ENCODE measurements at places on chromosomes 11 and 22. TPM values are rescaled to one million over a fixed set of nuclear protein-coding genes. Genes with fewer than 3 reads are reported as not detected.

- no peaks in the 10 kb centered on the region for H3K36me3 ChIP-seq
- no peak overlapping the region for H3K4me3 ChIP-seq
- H3K27me3 ChIP-seq = no peaks in the 10 kb centered on the region
- no peak for DNase-seq
- H3K4me1 ChIP-seq = no peaks in the 10 kb centered on the region
- no peak overlapping the region for H3K27ac ChIP-seq
Measured at GRCh38 chr22:32380991-32381390, 23.3 kb downstream of the RFPL3 start.

GRCh38 chr11:16408619-16409018 is 52.3 kb upstream of the SOX6 start:
- H3K36me3 ChIP-seq = no peaks in the 10 kb centered on the region
- H3K27ac ChIP-seq = no peak overlapping the region
- no peak overlapping the region for H3K4me3 ChIP-seq
- no peaks in the 10 kb centered on the region for H3K27me3 ChIP-seq
- DNase-seq = no peak
- peaks cover 12% of the 10 kb centered on the region for H3K4me1 ChIP-seq

DNA sequence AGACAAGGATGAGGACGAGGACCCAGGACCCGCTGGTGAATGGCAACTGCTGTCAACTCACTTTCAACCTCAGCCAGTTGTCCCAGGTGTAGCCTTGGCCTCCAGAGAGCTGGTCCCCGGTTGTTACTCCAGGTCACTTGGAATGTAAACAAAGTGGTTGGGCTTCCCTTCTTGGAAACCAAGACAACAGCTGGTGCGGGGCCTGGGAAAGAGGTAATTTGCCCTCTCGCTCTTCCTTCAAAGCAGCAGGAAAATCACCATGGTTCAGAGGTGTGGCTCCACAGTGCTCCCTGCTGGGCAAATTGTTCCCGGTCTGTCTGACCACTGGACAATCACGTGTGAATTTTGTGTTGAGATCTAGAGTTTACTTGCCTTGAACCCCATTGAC is 15.0 kb downstream of the SLC1A2 start:
- no peaks in the 10 kb centered on the region for H3K4me1 ChIP-seq
- no peak overlapping the region for H3K4me3 ChIP-seq
- no peaks in the 10 kb centered on the region for H3K27me3 ChIP-seq
- H3K27ac ChIP-seq = no peak overlapping the region
- no peaks in the 10 kb centered on the region for H3K36me3 ChIP-seq
- no peak for DNase-seq

DNA sequence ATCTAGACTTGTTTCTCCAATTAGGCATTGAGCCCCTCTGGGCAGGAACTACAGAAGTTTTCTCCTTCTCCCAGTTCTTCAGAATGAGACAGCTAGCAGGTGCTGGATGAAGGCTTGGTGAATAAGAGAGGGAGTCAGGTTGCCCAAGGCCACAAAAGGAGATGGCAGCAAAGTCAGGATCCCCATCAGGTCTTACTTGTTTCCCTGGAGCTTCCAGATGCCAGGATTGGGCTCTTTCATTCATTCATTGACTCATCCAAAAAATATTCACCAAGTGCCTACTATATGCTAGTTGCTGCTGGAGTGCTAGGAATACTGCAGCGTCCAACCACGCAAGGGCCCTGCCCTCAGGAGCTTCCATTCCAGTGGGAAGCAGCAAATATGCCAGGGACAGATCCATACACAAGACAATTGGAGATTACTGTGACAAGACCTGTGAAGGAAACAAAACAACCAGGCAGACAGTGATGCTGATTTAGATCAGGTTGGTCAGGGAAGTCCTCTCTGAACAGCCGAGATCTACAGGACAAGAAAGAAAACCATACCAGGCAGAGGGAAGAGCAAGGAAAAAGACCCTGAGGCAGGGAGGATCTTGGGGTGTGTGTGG is 24.6 kb upstream of the LMO1 start:
- no peaks in the 10 kb centered on the region for H3K36me3 ChIP-seq
- H3K27me3 ChIP-seq = no peaks in the 10 kb centered on the region
- no peak overlapping the region for H3K27ac ChIP-seq

DNA sequence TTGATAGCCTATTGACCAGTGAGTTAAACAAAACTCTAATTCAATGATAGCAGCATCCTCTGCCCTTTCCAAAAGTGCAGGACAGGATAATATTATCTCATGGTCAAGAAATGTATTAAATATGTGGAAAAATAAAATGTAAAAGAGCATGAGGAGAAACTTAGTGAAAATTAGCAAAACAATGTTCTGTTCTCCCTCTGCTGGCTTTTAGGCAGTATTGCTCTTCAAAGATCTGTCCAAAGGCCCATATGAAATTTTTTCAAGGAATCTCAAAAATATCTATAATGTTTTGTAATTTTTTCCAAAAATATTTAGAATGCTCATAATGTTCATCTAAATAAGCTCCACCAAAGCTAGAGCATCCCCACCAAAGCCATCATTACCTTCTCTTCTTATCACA is 8.3 kb upstream of the ARL14EP start:
- no peak overlapping the region for H3K27ac ChIP-seq
- H3K36me3 ChIP-seq = no peaks in the 10 kb centered on the region
- H3K4me3 ChIP-seq = no peak overlapping the region
- no peaks in the 10 kb centered on the region for H3K4me1 ChIP-seq
- H3K27me3 ChIP-seq = no peaks in the 10 kb centered on the region
- no peak for DNase-seq

DNA sequence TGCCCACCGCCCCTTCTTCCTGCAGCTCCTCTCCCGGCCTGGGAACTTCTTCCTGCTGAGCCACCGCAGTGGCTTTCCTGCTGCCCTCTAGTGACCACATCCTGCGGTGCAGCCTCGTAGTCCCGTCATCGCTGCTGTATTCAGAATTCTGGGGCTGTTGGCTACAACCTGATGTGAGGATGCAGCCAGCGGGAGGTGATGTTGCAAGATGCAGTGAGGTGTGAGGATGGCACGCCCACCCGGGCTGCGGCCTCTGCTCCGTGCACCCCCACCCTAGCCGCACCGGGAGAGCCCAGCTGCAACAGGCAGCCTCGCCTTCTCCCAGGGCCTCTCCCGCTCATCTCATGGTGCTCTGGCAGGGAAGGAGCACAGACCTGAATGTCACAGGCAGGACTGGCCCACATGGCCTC is 10.1 kb downstream of the CHST1 start:
- no peak overlapping the region for H3K27ac ChIP-seq
- peaks cover 5% of the 10 kb centered on the region for H3K27me3 ChIP-seq
- no peaks in the 10 kb centered on the region for H3K36me3 ChIP-seq
- DNase-seq = peak; percentile 63
- H3K4me3 ChIP-seq = no peak overlapping the region
- H3K4me1 ChIP-seq = peaks cover 17% of the 10 kb centered on the region

- H3K4me3 ChIP-seq = no peak overlapping the region
- no peak overlapping the region for H3K27ac ChIP-seq
- no peaks in the 10 kb centered on the region for H3K36me3 ChIP-seq
- no peaks in the 10 kb centered on the region for H3K4me1 ChIP-seq
Measured at GRCh38 chr11:84899134-84899533, 728.0 kb downstream of the DLG2 start.

DNA sequence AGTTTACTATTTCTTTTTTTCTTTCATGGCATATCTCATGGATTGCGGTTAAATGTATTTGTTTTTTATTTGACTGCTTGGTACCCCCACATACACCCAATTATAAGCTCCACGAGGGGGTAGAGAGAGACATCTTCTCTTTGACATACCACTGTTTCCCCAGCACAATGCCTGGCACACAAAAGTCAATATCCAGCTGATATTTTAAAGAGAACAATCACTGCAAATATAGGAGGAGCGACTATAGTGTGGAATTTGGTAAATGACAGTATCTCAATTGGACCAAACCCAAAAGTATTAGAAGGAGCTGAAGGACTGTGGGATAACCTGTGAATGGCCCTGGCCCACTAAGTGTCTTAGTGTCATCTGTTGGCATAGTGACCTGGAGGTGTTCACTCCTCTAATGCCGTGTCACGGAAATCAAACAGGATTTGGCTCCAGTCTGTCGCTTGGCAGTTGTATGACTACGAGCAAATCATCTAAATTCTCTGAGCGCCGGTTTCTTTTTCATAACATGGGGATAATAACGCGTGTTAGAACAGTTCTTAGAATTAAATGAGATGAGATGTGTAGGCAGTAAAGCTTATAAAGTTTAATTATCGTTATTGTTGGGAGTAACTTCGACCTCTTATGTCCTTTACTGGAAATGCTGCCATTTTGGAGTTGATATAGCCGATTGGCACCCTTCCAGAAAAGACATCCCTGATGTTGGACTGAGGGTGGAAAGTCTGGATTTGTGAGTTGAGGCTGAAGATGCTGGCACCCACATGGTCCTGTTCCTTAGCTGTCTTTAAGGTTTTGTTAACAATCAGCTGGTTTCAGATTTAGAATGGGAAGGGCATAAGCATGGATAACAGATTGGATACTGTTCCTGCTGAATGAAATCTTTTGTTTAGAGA is 144.5 kb downstream of the DBX1 start:
- H3K4me3 ChIP-seq = no peak overlapping the region
- H3K36me3 ChIP-seq = no peaks in the 10 kb centered on the region
- no peak for DNase-seq
- no peak overlapping the region for H3K27ac ChIP-seq

GRCh38 chr11:37849706-37850105 is 1251.7 kb upstream of the RAG2 start:
- no peaks in the 10 kb centered on the region for H3K36me3 ChIP-seq
- no peak overlapping the region for H3K4me3 ChIP-seq
- no peaks in the 10 kb centered on the region for H3K4me1 ChIP-seq
- no peak for DNase-seq
- H3K27me3 ChIP-seq = no peaks in the 10 kb centered on the region

DNA sequence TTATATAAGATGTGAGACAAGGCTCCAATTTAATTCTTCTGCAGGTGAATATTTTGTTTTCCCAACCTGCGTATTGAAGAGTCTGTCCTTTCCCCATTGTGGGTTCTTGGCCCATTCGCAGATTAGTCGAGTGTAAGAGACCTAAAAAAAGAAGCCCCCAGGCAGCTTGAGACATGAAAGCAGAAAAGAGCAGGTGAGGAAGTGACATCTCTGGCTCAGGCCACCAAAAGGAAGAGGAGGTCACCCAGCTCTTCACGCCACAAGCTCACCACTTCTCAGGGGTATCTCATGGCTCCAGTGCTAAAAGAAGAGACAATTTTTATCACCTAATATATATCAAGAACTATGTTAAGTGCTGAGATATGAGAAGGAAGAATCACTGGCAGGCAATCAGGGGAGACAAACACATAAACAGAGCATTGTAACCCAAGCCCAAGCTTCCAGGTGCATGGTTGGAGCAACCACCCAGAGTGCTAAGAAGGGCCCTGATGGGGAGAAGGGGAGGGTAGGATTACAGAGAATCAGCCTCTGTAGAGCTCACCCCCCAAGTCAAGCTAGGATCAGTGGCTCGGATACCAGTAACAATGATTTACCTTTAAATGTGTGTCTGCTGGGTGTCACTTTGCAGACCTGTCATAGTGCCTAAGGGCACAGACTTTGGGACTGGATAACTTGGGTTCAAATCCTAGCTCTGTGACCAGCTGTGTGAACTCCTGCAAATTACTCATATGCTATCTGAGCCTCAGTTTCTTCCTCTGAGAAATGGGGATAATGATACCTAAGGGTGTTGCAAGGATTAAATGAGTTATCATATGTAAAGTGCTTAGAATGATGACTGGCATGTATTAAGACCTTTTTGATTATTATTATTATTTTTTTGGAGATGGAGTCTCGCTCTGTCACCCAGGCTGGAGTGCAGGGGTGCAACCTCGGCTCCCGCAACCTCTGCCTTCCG is 39.2 kb downstream of the MCHR1 start:
- H3K27ac ChIP-seq = no peak overlapping the region
- no peaks in the 10 kb centered on the region for H3K27me3 ChIP-seq
- no peaks in the 10 kb centered on the region for H3K36me3 ChIP-seq
- no peak overlapping the region for H3K4me3 ChIP-seq

Gene JAML
- 0.91 TPM for total RNA-seq

Gene MS4A12
- not detected for total RNA-seq

Gene PAX6
- not detected for total RNA-seq

Gene FOLR1
- not detected for total RNA-seq

Gene DDTL
- 1.1 TPM for total RNA-seq

Gene TPH1
- 0.13 TPM for total RNA-seq

Measured in gastrocnemius medialis (tissue), 4 donors.